ENCODE measurements at places on chromosomes 5 and 9.
A peak's percentile ranks its signal among the peaks of the same experiment; 100 is the strongest.

GRCh38 chr5:106521701-106522100 lies 1149.0 kb downstream of the EFNA5 start:
- DNase-seq, result no peak

- DNase-seq, result no peak
Observed at GRCh38 chr5:85288914-85289313, 904.2 kb upstream of the EDIL3 start.

DNA sequence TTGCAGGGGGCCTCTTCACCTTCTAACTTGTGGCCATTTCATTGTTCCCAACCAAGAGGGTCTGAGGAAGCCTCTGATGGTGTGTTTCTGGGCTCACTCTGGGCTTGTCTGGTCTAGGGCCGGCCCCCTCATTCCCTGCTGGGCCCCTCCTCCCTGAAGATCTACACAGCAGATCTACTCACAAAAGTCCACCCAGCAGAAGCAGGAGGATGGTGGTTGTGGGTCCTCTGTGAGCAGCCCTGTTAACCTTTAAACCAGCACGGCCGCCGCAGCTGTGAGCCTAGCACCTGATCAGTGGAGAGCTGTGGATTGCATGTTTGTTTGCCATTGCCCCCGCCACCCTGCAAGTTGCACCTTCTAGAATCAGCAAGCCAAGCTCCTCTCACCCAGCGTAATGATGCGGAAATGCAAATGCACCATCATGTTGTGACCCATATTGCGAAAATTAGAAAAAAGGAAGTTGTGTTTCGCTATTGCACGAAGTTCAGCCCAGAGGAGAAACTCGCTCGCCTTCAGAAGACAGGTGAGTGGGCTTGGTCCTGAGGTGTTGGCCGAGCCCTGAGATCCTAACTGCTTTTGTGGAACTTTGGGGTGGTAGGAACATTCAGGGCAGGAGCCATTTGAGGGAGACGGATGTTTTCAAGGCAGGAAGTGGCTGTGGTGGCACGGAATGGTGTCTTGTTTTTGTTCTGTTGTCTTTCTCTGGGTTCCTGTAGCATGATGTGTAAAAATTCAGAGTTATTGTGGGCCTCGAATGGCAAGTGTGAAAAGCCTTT lies 16.7 kb downstream of the FGD3 start:
- DNase-seq, result peak; percentile 48

DNA sequence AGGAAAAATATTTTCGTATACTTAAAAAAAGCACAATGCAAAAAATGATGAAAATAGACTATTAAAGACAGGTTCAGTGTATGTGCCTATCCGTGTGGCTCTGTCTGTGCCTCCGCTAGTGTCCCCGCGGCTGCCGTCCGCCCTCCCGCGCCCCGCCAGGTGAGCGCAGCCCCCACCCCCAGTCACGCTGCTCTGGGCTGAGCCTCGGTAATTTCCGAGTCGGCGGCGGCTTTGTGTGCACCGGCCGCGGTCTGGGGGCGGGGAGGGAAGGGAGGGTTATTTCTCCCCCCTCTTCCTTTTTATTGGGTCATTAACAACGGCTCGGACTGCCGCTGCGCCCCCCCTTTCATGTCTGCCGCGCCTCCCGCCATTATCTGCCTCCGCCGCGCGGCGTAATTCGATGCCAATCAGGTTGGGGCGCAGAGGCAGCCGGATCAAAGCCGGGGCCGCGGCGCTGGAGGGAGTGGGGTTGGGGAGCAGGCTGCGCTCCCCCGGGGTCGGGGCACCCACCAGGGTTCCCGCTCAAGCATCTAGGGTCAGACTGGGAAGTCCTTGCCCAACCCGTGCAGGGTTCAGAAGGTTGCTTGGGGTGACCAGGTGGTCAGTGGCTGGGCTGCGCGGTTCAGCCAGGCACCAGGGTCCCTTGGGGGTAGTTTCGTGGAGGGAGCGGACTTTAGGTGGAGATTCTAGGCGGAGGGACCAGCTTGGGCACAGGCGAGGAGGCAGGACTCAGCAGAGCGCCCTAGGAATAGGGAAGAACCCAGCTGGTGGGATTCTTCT lies 39.5 kb upstream of the PSD2 start:
- no peak for DNase-seq

DNA sequence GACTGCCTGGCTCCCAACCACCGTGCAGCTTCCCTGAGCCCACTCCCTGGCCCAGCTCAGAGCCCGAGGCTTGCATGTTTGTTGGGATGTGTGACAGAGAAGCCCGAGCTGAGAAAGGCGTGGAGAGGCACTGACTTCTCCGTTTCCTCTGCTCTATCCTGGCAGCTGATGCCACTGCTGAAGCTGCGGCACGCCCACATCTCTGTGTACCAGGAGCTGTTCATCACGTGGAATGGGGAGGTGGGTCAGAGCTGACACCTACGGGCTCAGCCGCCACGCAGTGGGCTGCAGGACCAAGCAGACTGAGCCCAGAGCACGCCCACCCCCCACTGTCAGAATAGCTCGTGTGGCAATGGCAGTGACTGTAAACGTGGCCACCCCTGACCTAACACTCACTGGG lies 9.3 kb downstream of the STKLD1 start:
- DNase-seq, result no peak

DNA sequence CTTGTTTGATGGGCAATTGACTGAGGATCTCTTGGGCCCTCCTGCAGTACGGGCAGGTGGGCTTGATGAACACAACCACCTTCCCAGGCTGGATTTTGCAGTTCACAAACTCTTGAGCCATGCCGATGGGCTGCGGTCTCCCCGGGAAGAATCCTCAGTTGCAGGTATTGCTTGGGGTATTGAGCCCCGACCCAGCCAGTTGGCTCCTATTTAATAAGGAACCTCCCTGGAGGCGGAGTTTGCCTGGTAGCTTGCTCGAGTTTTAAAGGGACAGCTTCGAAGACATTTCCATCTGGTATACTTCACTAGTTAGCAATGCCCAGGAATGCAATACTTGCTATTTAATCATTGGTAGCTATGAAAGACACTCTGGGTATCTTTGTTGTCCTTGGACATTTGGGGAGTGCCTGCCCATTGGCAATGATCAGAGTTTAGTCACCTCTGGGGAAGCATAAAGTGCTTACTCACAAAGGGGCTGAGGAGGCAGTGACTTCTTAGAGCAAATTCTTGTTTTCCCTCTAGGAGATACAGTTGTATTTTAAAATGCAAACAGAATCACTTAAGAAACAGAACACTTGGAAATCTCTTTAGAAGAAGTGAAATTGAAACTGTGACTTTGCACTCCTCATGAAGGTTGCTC lies at the start of gene GLRX:
Gene GLRX, minus strand, starts transcription at position 185 of the 640 bp plus-strand sequence. Its CDS starts 64 bp downstream, at position 121.
- no peak for DNase-seq

DNA sequence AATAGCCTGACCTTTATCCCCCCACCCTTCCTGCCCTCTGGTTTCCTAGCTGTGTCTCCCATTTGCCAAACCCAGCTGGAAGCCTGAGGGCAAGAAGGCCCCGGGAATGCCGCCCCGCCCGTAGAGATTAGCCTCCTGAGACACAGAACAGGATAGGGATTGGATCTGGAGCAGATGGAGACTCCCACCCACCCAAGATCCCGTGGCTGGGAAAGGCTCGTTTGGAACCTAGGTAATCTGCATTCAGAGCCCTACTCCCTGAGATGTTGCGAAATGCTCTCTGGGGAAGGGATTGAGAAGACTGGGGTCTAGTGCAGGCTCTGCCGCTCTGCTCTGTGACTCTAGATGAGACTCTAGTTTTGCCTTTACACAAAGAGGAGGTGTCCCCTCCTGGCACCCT lies 10.9 kb downstream of the AQP3 start:
- DNase-seq, result no peak

- no peak for DNase-seq
Observed at GRCh38 chr5:149605998-149606724, 24.9 kb downstream of the ARHGEF37 start.

DNA sequence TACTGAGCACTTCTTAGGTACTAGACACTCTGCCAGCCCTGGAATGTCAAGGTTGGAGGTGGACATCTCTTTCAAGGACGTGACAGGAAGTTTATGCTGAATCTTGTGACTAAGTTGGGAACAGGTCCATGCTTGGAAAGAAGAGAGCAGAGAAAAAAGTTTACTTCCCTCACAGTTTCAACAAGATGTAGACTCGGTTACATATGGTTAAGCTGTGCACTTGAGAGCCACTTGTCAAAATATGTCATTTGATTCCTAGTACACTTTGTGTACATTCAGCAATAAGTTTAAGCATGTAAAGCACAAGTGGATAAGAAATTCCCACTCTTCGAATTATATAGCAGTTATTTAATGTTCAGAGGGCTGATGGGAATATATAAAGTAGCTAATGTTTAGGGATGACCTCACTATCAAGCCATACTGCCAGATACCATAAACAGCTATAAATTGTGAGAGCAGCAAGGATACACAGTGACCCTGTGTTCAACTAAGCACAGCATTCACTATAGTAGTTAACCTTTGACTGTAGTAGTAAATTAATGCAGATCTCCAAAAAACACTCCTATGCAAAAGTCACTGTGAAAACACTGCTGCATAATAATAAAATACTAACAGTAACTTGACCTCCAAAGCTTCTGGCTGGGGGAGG lies 1944.6 kb upstream of the WWC1 start:
- no peak for DNase-seq

- no peak for DNase-seq
Observed at GRCh38 chr5:127702434-127702833, 757 bp upstream of the CCDC192 start.

GRCh38 chr5:111787006-111787405 lies 30.0 kb upstream of the NREP start:
- DNase-seq, result no peak

DNA sequence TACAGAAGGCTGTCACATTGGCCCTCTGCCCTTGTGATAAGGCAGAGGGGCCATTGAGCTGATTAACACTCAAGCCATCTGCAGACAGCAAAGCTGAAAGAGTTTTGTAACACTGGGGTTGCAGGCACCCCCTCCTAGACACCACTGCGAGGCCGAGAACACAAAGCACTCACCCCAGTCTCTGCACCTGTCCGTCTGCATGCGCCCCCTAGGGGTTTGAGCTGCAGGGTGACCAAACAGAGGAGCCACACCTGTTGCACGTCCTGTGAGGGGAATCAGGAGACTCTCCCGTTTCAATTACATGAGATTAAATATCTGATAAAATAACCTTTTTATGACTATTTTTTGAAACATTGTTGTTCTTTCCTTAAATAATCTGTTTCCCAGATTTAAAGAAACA lies 1180.4 kb downstream of the CDH9 start:
- DNase-seq, result no peak

GRCh38 chr5:116813356-116813755 lies 238.7 kb upstream of the SEMA6A start:
- no peak for DNase-seq

- no peak for DNase-seq
Observed at GRCh38 chr5:148471379-148471778, 87.6 kb downstream of the FBXO38 start.

DNA sequence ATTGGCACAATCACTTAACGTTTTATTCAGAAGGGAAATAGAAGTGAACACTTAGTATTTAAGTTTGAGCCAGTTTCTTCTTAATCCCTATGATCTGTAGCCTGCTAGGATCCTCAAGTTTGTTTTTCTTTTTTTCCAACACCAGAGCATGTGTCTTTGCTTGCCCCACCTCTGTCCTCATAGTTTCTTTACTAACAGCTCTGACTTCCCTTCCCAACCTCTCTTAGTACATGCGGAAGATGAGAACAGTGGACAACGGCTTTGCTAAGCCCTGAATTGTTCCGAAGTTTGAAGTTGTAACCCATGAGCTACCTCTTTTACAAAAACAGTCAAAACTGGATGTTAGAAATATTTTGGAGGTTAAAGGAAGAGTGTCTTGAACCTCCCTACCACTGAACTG lies 61.7 kb upstream of the TAF11L2 start:
- DNase-seq, result no peak

- DNase-seq, result no peak
Observed at GRCh38 chr9:97473717-97474116, 27.7 kb upstream of the TMOD1 start.

GRCh38 chr5:121630402-121630801 lies 221.3 kb upstream of the FTMT start:
- DNase-seq, result no peak

GRCh38 chr5:151886546-151887275 lies 37.9 kb downstream of the GLRA1 start:
- no peak for DNase-seq

GRCh38 chr5:175162036-175162435 lies 281.9 kb downstream of the DRD1 start:
- DNase-seq, result no peak

DNA sequence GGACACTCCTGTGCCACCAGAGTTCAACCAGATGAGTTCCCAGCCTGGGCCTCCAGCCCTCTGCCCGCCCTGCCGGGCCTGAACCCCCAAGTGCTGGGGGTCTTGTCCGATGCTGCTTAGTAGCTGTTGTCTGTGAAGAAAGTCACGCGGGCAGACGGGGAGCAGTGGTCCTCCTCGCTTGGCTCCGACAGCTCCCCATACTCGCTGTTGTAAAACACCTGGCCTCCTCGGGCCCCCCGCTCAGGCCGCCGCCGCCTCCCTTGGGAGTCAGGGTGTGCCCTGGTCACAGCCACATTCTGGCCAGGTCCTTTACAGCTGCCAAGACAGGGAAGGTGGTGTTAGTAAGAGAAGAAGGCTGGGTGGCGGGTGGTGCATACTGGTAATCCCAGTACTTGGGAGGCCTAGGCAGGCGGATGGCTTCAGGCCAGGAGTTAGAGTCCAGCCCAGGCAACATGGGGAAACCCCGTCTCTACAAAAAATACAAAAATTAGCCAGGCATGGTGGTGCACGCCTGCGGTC lies 11.8 kb upstream of the SCGB3A1 start:
- no peak for DNase-seq

GRCh38 chr9:2157277-2158110 lies 142.3 kb downstream of the SMARCA2 start:
- no peak for DNase-seq

GRCh38 chr5:136020001-136020382 lies 8.8 kb upstream of the TGFBI start:
- no peak for DNase-seq

DNA sequence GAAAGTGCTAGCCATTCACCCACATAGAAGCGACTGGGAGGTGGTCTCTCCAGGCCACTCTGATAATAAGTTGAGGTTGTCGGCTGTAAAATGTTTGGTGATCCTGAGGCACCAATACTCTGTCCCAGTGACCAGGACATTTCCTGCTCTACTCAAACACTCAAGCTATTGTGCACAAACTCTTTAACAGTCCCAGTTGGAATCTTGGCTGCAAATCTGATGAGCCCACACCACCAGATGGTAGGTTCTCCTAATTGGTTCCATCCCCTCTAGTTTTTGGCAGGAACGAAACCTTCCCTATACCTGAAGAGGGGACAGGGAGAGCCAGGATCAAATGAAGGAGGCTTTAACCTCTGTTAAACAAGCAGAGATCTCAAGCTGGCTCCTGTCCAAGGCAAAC lies 14.3 kb downstream of the GRIA1 start:
- no peak for DNase-seq

DNA sequence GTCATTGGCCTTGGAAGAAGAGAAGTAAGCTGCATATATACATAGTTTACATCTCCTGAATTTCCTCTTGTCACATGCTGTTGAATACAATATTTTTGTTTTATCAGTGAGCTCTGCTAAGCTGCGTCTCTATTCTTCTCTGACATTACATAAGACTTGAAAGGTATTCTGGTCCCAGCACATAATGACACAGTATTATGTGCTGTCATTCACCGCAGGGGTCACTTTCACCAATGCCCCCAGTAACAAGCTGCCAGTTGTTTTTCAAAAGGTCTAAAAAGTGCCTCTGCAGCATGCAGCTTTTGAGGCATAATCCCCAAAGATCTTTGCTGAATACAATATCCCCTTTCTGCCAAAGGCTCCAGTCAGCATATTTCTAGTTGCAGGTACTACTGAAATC lies 349.0 kb upstream of the FAM174A start:
- DNase-seq, result no peak

All from stimulated activated CD8-positive, alpha-beta memory T cell treated with anti-CD3 and anti-CD28 coated beads, Interleukin-4, amount 100 ng/mL, for 4 hours (primary cell).